Placental pericyte (primary cell): ENCODE measurements at places on chromosomes 12 and 14. TPM values are rescaled to one million over a fixed set of nuclear protein-coding genes. Genes with fewer than 3 reads are reported as not detected.

Gene NRL
- 0.72 and 1.3 TPM in 2 replicates for total RNA-seq

Gene HOXC13
- total RNA-seq: under 0.01 TPM in 1 of 2 replicates, not detected in the other

Gene OR6S1
- not detected in 2 replicates for total RNA-seq

Gene EXD2
- 16.6 and 18.2 TPM in 2 replicates for total RNA-seq

Gene OTOGL
- under 0.01 and 0.14 TPM in 2 replicates for total RNA-seq

Gene NXPH4
- total RNA-seq: 1.4 and 1.8 TPM in 2 replicates

Gene SLC17A8
- not detected in 2 replicates for total RNA-seq
